Stimulated activated CD8-positive, alpha-beta memory T cell treated with anti-CD3 and anti-CD28 coated beads, Interleukin-7, amount 100 ng/mL, for 24 hours (primary cell): ENCODE measurements at places on chromosomes 11 and 22.

DNA sequence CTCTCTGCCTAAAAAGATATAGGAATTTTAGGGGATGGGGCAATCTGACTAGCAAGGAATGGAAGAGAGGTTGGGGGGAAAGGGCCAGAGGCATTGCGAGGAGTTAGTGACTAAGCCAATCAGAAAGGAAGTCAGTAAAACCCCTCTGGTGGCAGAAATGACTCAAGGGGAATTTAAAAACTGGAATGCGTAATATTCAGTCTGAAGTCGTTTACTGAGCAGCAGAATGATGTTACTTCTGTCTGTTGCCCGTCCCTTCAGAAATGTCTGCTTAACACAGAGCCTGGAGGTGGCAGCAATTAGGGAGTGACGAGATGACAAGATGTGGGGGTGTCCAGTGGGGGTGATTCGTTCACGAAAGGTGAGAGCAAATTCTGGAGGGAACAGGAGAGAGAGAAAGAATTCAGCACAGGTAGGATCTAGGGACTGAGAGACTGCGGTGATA lies 107.7 kb upstream of the CLMP start:
- DNase-seq: no peak

- DNase-seq: no peak
Measured at GRCh38 chr11:110903830-110904229, 191.6 kb upstream of the ARHGAP20 start.

GRCh38 chr11:44531116-44531504 lies 34.4 kb upstream of the CD82 start:
- no peak for DNase-seq

- no peak for DNase-seq
Measured at GRCh38 chr11:129639300-129639699, 176.3 kb upstream of the TMEM45B start.

- no peak for DNase-seq
Measured at GRCh38 chr22:49156662-49157285, 670.9 kb downstream of the BRD1 start.

GRCh38 chr11:70108250-70108649 lies 30.1 kb downstream of the ANO1 start:
- DNase-seq: no peak
